Mammary epithelial cell (primary cell): ENCODE measurements at places on chromosomes 5 and 9.

GRCh38 chr9:112831281-112831851 is 59.3 kb downstream of the SLC46A2 start:
- DNase-seq = no peak

- no peak for DNase-seq
These were observed 21.8 kb downstream of the ZBED3 start for GRCh38 chr5:77065256-77065655.

DNA sequence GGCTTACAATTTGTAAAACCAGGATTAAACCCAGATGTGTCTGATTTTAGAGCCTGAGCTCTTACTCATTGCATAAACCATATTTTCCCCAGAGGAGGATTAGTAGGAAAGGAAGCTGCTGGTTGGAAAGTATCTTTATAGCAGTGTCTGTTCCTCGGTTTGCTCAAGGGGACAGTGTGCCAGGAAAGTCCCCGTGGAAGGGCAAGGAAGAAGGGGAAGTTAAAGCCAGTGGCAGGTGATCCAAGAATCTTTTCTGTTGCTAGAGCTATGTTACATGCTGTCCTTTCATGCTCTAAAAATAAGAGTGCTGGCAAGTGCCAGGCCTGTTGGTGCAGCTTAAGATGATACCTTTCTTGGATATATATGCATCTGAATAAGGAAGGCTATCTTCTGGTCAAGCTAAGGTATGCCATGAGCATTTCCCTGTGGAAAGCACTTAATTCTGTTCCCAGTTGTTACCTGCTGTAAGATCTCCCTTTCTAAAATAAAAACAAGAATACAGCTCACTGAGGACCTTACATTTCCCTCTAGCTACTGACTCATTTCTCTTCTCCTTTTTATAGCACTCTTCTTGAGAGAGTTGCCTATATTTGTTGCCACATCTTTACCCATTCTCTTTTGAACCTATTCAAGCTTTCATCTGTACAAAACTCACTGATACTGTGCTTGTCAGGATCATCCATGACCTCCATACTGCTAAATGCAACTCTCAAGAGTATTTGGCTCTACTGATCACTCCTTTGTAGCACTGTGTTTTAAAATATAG is 8.0 kb downstream of the PDCD1LG2 start:
- no peak for DNase-seq

GRCh38 chr5:14364576-14365472 is 216.8 kb upstream of the OTULINL start:
- peak; percentile 15 for DNase-seq

GRCh38 chr5:36569491-36569890 is 36.9 kb upstream of the SLC1A3 start:
- DNase-seq = no peak

- DNase-seq = no peak
These were observed 50.7 kb downstream of the SLC44A1 start for GRCh38 chr9:105295201-105295550.

DNA sequence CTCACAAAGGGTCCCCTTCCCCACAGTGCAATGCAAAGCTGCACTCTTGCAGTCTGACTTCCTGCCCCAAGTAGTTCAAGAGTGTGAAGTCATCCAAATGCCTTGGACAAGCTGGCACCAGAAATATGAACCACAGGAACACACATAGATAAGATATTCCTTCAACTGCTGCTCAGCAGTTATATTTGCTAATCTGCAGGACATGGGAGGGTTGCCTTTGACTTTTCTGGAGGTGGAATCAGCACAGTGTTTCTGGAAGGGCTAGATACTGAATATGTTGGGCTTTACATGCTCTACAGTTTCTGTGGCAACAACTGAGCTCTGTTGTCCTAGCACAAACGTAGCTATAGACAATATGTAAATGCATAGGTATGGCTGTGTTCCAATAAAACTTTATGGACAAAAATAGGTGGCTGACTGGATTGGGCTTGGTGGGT is 96.7 kb upstream of the PCA3 start:
- DNase-seq = peak; percentile 52

GRCh38 chr5:168608386-168608785 is 29.2 kb upstream of the PANK3 start:
- DNase-seq = no peak

DNA sequence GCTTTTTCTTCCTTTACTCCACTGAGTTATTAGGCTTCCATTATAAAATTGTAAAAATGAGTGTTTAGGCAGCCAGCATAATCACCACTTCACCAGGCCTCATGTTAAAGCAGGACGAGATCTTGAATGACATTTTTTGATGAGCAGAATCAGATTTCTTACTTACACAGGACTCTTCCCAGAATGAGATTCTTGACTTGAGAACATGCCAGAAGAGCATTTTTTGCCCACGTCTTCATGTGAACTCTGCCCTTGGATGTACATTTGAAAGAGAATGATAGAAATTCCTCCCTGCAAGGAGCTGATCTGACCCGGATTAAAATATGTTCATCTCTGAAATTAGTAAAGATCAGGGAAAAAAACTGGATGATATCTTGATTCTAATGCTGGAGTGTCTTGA is 212.1 kb upstream of the ADRA1B start:
- DNase-seq = no peak

DNA sequence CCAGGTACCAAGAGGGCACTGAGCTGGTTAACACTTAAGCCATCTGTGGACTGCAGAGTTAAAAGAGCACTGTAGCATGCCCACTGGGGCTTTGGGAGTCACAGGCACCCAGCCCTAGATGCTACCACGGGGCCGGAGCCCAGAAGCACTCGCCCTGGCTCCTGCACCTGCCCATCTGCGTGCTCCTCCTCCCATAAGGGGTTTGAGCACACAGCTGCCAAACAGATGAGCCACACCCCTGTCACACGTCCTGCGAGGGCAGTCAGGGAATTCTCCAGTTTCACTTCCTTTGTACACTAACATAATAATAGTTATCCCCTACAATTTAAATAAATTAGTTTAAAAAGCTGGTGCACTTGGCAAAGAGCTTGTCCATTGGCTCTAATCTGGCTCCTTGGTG is 4.5 kb upstream of the PCA3 start:
- no peak for DNase-seq

GRCh38 chr5:111762895-111763294 is 5.9 kb upstream of the NREP start:
- DNase-seq = no peak

DNA sequence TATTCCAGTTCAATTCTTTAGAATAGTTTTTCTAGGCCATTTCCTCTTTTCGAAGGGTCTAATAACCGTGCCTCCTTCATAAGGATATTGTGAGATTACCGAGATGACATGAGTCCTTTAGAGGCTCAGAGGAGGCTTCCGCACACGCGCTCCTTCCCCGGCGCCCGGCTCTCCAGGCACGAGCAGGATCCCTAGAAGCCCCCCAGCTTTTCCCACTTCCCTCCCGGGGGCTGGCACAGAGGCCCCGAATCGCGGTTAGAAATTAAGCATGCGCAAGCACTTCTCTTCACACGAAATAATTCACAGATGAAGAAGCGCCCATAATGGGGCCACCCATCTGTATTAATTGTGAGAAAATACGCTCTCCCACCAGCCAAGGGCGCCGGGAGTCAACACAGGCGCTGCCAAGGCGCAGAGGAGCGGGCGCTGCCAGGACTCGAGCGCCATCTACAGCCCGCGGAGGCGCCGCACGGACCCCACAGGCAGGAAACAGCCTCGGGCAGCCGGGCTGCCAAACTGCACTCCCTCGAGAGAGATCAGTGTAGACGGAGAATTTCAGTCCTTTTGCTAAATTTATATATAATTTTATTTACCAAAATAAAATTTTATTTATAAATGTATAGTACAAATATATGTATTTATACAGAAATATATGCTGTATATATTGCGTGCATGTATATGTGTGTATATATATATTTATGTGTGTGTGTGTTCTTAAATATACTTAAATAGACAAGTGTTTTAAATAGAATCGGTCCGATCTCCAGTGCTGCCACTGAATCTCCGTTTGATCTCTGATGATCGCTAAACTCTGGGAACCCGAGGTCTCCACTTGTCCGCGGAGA is 258.1 kb upstream of the NFIL3 start:
- peak; percentile 46 for DNase-seq

- no peak for DNase-seq
These were observed 147.6 kb downstream of the SEMA5A start for GRCh38 chr5:9398227-9398626.

DNA sequence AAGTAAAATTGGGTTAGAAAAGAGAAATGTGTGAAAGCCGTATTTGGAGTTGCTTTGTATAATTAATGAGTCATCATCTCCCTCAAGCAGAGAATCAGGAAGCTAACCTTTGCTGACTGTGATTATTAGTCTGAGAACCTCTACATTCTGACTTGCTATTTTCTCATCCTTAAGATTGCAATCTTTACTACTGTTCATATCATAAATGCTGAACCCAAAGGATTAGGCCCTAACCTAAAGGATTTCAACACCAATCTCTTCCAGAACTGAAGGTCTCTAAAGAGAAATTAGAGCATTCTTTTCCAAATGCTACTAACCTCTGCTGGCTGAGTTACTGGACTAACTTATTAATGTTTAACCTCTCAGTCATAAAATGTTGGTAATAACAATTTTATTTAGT is 538.1 kb upstream of the MEF2C start:
- peak; percentile 43 for DNase-seq

DNA sequence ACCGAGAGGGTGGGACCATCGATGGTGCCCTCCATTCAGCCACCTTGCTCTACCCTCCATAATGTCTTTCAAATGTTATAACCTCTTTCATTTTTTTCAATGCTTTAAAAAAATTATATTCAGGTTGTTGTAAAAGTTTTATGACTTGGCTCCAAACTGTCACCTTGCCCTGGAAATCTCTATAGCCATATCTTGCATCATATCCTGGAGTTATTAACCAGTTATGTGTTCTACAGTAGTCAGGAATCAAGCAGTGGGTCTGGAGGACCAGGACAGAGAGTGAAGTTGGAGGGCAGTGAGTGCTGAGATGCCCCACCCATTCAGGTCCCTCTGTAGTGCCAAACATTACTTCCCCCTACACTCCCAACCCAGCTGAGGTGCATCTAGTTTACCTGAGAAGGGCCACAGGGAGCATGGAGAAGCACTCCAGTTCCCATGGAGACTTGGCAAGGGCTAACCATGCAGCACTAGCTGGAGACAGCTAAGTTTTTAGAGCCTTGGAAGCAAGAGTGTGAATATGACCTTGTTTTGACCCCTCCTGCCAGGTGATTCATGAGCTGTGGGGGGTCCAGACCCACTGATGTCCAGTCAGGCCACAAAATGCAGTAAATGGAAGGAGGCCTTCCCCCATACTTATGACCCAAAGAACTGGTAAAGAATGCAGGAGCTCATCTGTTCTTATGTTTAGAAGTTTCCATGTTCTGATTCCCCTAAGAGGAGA is 5.5 kb downstream of the IFNA8 start:
- DNase-seq = no peak

- no peak for DNase-seq
These were observed 12.8 kb downstream of the JADE2 start for GRCh38 chr5:134538296-134538695.

- peak; percentile 62 for DNase-seq
These were observed 2.8 kb upstream of the RICTOR start for GRCh38 chr5:39076757-39077728.
